ENCODE measurements at places on chromosomes 4 and X.

DNA sequence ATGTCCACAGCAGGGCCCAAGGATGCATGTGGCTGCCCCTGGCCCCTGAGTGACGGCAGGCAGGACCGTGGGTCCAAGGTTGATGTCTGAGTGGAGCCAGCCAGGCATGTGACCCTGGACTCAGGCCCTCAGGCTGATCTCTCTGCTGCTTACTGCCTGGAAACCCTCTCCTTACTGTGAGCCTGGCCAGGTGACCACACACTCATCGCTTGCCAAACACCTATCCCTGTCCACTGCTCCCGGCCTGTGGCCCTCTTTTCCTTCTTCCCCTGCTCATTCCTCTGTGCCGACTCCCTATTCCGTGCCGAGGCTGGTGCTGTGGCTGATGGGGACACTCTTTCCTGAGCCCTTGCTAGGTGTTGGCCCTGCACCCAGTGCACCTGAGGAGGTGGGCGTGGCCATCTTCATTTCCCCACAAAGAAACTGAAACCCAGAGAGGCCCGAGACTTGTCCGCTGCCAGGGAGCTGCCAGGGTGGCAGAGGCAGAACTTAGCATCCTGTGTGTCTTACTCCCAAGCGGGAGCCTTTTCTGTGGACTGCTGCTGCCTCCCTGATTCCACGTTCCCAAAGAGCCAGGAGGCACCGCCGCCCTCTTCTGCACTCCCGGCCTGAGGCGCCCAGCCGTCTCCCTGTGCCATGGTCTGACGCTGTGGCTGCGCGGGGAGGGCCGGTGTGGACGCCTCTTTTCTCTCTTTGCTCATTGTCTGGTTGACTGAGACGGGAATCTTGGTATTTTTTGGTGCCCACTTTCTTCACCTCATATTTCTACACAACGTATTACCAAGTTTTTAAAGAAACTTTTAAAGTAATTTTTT lies 11.2 kb upstream of the RNF4 start:
- DNase-seq: no peak

DNA sequence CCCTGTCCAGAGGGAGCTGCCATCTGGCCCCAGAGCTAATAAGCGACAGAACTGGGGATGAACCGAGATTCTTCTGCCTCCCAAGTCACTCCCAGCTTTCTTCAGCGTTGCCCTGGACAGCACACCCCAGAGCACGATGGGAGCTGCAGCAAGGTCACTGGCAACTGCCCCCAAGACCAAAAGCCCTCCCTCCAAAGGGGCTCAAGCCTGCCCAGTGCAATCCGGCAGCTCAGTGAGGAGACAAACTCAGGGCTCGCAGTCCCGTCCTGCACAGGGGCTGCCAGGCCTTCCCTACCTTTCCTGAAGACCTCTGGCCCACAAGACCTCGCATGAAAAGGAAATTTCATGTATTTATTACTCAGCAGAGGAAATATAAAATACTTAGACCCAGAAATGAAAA lies 174.8 kb downstream of the BCOR start:
- no peak for DNase-seq

- DNase-seq: no peak
Measured at GRCh38 chr4:169655401-169655800, 35.0 kb downstream of the CLCN3 start.

GRCh38 chrX:125378770-125379169 lies 59.1 kb downstream of the TEX13C start:
- DNase-seq: no peak

GRCh38 chr4:94365304-94365703 lies 22.7 kb upstream of the HPGDS start:
- no peak for DNase-seq

GRCh38 chr4:87497159-87497558 lies 32.0 kb downstream of the SPARCL1 start:
- no peak for DNase-seq

DNA sequence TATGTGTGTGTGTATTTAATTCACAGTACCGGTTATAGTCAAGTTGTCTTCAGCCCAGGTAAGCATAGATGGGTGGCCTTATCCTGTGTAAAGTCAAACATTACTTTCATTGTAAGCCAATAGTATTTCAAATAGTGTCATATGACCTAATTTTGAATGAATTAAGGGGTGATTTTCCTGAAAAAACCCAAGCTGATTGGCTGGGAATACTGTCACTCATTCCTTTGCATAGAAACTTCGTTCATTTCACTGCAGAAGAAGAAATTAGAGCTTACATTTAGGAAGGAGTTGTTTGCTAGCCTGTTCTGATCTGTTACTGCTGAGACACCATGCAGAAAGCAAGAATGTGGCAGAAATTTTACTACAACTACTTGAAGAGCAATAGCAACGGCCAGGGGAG lies 45.4 kb downstream of the SMARCAD1 start:
- no peak for DNase-seq

- DNase-seq: peak; percentile 85
Measured at GRCh38 chr4:108834835-108835384, 72.1 kb upstream of the ETNPPL start.

- peak; percentile 71 for DNase-seq
Measured at GRCh38 chr4:122831515-122832196, 5.0 kb downstream of the FGF2 start.

DNA sequence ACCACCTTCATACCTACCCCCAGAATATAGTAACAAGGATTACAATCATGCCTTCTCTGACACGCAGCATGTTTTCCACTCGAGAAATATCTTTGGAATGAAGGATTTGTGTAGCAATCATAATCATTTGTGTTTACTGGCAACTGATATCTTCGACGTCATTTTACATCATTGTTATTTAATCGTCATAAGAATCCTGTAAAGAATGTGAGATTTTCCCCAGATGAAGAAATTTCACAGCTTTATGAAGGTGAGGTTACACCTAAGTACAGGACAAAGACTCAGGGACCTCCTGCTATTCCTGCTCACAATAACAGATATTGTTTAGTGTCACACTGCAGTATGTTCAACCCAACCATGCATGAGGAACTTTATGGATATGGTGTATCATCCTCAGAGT lies 198.2 kb upstream of the LDB2 start:
- DNase-seq: no peak

GRCh38 chrX:46599051-46599560 lies 25.5 kb downstream of the CHST7 start:
- DNase-seq: peak; percentile 15

- DNase-seq: no peak
Measured at GRCh38 chr4:6239486-6239885, 30.2 kb upstream of the WFS1 start.

GRCh38 chrX:131917588-131917987 lies 105.5 kb upstream of the STK26 start:
- DNase-seq: no peak

- DNase-seq: peak; percentile 16
Measured at GRCh38 chrX:48278958-48279357, 23.8 kb downstream of the SSX1 start.

DNA sequence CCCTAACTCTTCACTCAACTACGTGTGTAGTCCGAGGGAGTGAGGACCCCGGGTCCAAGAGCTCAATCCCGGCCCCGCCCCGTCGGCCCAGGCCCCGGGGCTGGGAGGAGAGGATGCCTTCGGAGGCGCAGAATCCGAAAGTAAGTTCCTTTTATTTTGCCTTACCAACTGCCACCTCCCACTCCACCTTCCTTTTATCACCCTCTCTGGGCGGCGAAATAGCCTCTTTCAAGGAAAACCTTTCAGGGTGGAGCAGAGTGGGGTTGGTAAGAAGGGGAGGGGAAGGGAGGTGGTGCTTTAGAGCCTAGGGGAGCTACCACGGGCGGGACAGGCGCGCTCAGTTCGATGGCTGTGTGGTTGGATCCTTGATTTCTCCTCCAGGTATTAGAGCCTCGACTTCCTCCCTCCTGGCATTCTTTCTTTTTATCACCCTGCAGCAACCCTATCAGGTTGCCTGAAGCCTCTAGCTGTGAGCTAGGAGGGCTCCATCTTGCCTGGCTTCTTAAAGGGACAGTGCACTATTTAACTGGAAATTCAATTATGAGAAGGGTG lies 191.2 kb downstream of the RRAGB start:
- DNase-seq: peak; percentile 35

GRCh38 chr4:17515445-17516407 lies 761 bp downstream of the CLRN2 start:
- DNase-seq: no peak

GRCh38 chrX:65586491-65586890 lies 51.9 kb upstream of the LAS1L start:
- DNase-seq: peak; percentile 64

- DNase-seq: no peak
Measured at GRCh38 chr4:71476240-71476639, 137.4 kb downstream of the SLC4A4 start.

GRCh38 chr4:81436096-81436495 lies 35.6 kb downstream of the RASGEF1B start:
- no peak for DNase-seq

DNA sequence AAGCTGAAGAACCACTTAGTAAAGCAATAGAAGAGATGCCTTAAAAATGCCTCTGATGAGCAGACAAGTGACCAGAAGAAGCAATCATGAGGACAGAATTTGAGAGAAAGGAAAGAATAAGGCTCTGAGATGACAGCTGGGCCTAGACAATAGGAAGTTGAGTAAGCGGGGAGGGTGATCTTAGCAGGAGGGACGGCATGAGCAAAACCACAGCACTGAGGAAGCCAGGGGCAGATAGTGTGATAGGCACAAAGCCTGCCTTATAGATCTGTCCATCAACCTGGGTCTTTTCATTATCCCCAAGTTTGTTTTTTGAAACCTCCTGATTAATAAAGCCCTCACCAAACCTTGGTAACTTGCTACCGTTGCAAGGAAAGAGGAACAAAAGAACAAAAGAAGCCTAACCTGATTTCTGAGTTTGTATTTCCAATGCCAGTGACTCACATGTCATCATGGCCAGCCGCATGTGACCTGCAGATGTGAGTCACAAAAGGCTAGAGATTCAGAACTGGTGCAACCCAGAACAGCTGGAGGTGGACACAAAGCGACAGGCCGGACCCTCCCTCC lies 55.7 kb upstream of the PPARGC1A start:
- DNase-seq: peak; percentile 90

DNA sequence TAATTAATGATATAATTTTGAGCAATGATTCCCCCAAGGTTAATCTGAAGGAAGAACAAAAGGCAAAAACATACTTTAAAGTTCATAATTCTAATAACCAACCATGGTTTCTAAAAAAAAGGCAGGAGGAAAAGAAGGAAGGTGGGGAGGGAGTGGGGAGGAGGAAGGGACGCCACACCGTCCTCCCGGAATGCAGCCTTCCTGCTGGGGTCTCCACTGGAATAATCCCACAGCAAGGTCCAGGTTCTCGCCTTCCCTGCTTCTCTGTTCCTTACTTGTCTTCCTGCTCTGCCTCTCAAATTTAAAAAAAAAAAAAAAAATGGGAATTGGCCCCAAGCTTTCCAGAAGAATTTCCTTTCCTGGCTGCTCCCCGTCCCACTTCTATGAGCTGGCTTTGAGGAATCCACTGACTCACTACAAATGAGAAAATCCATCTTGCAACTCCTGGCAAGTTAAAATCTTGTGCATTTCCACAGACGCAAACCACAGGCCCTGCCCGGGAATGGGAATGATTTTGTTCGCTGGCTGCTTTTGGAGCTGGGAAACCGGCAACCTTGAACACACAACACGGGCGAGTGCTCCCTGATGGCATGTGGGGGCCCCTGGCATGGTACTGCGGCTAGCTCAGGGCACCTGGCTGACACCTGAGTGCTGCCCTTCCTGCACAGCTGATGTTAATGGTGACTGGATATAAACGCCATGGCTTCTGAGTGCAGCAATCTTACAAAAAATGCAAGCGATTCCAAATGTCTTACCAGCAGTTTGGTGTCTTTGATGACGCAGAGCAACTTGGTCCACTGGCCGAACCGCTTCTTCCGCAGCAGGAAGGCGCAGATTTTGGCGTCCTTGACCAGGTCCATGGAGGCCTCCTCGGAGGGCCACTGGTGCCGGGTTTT lies 97.0 kb downstream of the AFAP1 start:
- DNase-seq: peak; percentile 96

DNA sequence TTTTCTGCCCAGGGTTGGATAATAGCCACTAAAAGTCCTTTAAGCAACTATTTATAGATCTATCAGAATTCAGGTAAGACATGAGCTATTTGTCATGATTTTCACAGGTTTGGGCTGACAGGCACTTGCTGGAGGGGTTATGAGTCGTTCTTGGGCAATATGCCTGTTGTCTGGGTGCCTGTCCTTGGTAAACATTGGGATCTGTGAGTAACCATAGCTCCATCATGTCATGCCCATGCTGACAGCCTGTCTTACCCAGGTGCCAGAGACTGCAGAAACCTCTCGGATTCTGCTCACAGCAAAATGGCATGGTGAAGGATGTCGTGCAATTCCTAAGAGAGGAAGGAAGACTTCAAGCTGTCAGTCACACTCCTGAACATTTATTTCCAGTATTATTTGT lies 116.0 kb upstream of the PUDP start:
- DNase-seq: peak; percentile 23

- DNase-seq: peak; percentile 60
Measured at GRCh38 chr4:151199319-151200190, 77.4 kb upstream of the PRSS48 start.

DNA sequence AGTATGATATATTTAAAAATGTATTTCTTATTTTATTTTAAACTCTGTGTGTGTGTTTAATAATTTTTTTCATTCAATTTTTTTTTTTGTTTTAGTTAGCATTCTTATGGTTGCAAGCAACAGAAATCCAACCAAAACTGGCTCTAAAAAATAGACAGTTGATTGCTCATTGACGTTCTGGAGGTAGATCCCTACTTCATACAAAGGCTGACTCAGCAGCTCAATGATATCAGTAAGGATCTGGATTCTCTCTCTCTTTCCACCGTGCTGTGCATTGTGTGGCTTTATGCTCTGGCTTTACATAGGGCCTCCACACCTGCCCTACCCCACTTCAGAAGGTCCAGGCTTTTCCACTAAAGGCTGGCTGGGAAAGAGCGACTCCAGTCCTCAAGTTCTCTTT lies 117.8 kb downstream of the UCHL1 start:
- DNase-seq: no peak

GRCh38 chr4:67926485-67926884 lies 36.8 kb downstream of the TMPRSS11A start:
- DNase-seq: no peak

DNA sequence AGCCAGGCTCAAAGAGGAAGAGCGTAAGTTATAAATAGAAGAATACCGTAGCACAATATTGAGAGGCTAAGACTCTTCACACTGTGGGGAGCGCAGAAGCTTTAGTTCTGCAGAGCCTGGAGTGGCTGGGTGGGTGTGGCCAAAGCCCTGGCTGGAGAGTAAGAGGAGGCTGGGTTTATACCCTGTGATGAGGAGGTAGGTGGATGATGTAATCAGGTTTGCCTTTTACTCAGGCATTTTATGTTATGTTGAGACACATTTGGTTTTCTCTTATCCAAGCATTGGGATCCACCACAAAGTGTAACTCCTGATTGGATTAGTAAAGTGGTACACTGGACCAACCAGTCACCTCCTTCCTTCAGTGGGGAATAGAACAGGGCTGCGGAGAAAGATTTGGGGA lies 13.9 kb downstream of the CDS1 start:
- DNase-seq: no peak

DNA sequence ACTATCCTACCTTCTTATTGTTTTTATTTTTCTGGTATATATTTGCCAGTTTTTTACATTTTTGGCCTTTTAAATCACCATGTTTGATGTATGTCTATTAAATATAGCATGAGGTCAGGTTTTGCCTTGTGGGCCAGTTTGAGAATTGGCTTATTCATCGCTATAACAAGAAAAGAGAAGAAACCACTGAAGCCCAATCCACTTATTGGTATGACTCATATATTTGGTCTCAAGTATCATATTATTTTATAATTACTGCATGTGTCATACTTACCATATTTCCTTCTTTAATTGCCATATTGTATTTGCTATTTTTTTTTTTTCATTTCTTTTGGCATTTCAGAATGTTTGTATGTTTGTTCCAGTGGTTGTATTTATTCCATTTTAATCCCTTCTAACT lies 99.3 kb downstream of the IRF2 start:
- peak; percentile 14 for DNase-seq

- peak; percentile 79 for DNase-seq
Measured at GRCh38 chr4:127604949-127605709, 27.6 kb upstream of the INTU start.

Data from GM23248 (cell line).